RPMI8226 (cell line): ENCODE measurements at places on chromosomes 4 and X.

DNA sequence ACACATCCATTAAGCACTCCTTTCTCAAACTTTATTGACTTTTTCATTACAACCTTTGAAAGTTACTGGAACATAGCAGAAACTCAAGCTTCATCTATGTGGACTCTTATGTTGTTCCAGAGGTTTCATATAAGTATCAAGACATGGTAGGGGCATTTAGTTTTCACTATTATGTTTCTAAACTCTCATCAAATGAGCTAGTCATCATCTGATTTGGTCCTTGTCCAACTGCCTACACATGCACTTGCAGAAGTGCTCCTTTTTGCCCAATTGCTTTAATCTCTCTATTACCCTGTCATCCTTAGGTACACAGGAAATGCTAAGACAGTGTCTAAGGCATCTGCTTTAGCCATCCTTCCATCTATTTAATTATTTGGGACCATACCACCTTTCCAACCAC lies 42.2 kb upstream of the EPGN start:
- DNase-seq, result peak; percentile 32

- DNase-seq, result peak; percentile 72
These were observed 50.8 kb upstream of the ELF2 start for GRCh38 chr4:139227729-139228404.

- no peak for DNase-seq
These were observed 3.6 kb upstream of the FHL1 start for GRCh38 chrX:136143711-136144110.

GRCh38 chrX:55867181-55867651 lies 149.7 kb downstream of the RRAGB start:
- DNase-seq, result peak; percentile 81

- no peak for DNase-seq
These were observed 67.5 kb upstream of the CLDN34 start for GRCh38 chrX:9899640-9900111.

DNA sequence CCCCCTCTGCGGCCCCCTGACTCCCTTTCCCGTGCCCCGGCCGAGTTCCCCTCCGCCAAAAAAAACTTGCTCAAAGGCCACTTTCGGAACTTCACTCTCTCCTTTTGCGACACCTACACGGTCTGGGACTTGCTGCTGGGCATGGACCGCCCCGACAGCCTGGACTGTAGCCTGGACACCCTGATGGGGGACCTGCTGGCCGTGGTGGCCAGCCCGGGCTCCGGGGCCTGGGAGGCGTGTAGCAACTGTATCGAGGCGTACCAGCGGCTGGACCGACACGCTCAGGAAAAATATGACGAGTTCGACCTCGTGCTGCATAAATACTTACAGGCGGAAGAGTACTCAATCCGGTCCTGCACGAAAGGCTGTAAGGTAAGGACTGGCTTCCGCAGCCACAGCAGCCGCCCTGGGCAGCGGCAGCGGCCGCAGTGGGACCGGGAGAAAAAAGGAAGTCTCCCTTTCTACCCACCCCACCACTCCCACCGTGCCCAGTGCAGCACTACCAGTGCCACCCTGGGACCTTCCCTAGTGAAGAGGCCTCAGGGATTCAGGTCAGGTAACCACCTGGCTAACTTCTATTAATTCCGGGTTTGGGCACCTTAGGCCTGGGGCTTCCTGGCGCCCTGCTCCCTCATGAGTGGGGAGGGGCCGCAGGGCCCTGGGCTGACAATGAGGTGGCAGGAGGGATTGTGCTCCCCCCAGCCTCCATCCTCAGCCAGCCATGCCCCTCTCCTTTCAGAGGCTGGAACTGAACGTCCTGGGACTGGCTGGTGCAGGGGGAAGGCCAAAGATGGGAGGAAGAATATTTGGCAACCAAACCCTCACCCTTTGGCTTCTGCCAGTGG lies 1.9 kb downstream of the NALF2 start:
- no peak for DNase-seq

DNA sequence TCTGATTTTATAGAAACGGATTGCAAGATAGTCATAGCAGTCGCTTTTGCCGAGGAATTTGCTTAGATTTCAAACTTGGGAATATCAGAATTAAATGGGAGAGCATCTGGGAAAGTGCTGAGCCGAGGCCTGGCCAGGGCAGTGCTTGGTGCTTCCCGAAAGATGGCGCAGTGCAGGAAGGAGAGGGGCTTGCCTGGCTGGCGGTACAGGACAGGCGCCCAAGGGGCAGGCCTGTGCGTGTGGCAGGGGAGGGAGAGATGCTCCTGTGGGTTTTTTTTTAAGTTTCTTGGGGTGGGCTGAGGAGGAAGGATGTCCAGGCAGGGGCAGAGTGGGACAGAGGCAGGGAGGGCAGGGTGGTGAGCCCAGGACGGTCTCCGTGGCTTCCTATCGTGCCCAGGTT lies 241.1 kb downstream of the AFAP1 start:
- DNase-seq, result no peak

DNA sequence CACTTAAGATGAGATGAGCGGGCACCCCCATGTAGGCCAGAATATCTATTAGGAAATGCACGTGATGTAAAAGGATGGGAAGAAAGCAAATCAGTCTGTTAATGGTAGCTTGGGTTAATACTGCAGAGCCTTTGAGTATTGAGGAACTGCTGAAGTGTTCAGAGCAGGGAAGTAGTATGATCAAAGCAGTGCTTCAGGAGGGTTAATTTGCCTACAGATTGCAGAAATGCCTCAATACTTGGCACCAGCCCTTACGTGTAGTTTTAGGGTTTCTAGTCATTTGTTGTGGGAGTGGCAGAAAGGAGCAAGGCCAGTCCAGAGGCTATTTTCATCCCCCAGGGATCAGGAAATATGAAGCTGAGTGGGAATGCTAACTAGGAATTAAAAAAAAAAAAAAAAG lies 19.7 kb downstream of the ZFX start:
- DNase-seq, result no peak

GRCh38 chr4:76703123-76703490 lies 194.8 kb downstream of the SOWAHB start:
- no peak for DNase-seq

DNA sequence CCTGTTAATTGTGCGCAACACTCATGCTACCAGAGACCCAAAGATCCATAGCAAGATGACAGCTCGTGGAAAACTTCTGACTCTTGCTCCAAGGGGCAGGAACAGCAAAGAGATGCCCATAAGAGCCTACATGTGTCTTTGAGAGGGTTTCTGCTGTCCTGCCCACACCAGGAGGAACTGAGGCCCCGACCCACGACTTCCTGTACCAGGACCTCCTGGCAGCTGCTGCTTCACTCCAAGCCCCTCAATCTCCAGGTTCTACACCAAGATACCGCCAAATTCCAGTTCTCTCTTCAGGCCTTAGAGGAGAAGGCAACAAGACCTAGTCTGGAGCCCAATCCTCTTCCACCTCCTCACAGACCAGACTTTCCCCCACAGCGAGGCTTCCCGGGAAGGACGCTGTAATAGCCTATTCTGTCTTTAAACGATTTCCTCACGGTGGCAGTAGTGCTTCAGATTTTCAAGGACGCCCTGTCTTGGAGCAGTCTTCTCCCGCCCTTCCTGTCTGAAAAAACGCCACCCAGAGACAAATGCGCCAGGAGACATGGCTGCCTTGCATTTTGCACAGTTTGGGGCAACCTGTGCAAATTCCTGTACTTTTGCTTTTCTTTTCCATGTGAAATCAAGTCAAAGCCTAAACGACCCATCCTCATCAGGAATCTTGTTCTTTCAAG lies 230.2 kb upstream of the STK26 start:
- DNase-seq, result peak; percentile 94

DNA sequence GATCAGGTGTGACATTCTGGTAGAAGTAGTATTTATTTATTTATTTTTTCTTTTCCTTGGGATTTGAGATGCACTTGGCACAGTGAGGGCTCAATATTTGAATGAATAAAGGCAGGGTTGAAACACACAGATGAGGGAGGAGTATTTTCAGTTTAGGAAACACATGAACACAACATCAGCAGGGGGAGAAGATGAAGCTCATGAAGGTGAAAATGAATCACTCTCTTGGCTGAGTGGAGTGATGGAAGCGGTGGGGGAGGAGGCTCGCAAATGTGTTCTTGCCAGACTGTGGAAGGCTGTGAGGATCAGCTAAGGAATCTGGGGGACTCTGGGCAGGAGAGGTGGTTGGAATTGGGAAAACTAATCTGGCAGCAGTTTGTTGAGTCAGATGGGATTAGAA lies 55.3 kb downstream of the ARHGAP10 start:
- no peak for DNase-seq

GRCh38 chr4:44160776-44161367 lies 287.7 kb downstream of the KCTD8 start:
- no peak for DNase-seq

GRCh38 chrX:53421772-53422085 lies 725 bp downstream of the SMC1A start:
- no peak for DNase-seq

- DNase-seq, result peak; percentile 89
These were observed 75.6 kb downstream of the NPY1R start for GRCh38 chr4:163256680-163257343.

GRCh38 chr4:122733787-122734120 lies 1.2 kb downstream of the BBS12 start:
- no peak for DNase-seq

- no peak for DNase-seq
These were observed 166.8 kb downstream of the BMPR1B start for GRCh38 chr4:94924566-94924965.

GRCh38 chr4:15144249-15144966 lies 142.1 kb downstream of the CPEB2 start:
- no peak for DNase-seq

DNA sequence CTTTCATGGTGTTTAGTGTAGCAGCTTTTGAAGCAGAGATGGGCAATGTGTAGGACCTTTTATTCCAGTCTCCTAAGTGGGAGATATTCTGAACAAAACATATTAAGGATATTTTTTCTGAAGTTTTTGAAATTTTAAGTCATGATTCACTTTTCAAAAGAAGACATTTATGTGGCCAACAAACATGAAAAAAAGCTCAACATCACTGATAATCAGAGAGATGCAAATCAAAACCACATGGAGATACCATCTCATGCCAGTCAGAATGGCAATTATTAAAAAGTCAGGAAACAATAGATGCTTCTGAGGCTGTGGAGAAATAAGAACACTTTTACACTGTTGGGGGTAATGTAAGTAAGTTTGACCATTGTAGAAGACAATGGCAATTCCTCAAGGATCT lies 76.0 kb downstream of the FAT4 start:
- DNase-seq, result no peak

DNA sequence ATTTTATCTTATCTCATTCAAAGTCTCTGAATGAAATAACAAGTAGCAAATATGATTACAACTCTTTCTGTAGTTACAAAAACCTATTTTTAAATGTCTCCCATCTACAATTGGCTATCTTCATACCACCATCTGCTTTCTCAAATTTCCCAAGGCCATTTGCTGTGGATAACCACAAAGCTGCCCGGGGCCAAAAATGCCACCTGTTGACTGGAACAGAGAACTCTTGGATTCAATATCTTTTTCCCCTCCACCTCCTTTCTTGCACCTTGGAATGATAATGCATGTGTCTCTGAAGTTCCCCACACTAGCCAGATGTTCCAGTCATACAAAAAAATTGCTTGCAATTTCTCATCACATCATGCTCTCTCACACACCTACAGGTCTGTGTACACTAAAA lies 93.3 kb upstream of the SCML1 start:
- DNase-seq, result no peak

- no peak for DNase-seq
These were observed 437.3 kb upstream of the NDST3 start for GRCh38 chr4:117596917-117597480.

DNA sequence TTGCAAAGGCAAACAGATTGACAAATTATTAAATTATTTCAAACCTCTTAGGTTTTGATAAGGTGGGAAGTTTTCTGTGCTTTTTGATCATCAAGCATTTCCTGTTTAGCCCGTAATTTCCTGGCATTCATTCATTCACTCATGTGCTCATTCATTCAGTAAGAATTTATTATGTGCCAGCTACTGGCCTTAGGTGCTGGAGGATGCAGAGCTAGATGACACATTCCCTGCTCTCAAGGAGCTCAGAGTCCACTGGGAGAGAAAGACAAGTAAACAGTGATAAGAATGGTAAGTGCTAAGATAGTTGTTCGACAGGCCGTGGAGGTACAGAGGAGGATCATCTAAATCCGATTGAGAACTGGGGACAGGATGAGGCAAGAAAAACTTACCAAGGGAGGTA lies 153.0 kb downstream of the DCTD start:
- DNase-seq, result no peak

GRCh38 chr4:182504463-182504862 lies 261.3 kb downstream of the TENM3 start:
- DNase-seq, result no peak

DNA sequence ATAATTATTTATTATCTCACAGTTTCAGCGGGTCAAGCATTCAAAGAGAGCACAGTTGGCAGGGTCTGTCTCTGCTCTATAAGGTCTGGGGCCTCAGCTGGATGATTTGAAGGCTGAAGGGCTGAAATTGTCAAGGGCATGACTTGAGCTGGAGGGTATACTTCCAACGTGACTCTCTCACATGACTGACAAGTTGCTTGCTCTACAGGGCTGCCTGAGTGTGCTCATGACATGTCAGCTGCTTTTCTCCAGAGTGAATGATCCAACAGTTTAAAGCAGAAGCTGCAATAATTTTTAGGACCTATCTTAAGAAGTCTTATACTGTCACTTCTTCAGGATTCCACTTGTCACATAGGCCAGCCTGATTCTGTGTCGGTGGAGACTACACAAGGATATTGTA lies 51.2 kb downstream of the TIGD2 start:
- DNase-seq, result no peak

GRCh38 chrX:131827935-131828334 lies 195.2 kb upstream of the STK26 start:
- peak; percentile 46 for DNase-seq

DNA sequence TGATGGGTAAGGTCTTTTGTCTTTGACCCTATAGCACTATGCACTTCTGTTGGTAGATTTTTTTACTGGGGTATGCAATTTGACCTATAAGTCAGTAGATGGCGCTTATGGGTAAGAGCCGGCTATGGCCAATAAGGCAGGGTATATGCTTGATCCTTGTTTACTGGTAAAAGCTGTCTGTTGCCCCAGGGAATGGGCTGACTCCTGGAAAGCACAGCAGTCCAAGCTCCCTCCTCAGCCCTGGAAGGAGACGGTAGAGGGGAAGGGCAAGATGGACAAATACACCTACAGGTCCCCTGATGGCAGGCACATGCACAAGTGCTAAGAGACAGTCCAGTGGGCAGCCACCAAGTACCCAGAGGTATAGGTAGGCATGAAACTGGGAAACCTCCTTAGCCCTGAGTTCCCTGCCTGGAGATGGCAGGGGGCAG lies 63.7 kb downstream of the ADAMTS3 start:
- DNase-seq, result peak; percentile 6

GRCh38 chrX:13101441-13102139 lies 57.2 kb upstream of the FAM9C start:
- no peak for DNase-seq

GRCh38 chr4:37243722-37244582 lies 591 bp upstream of the NWD2 start:
- no peak for DNase-seq

DNA sequence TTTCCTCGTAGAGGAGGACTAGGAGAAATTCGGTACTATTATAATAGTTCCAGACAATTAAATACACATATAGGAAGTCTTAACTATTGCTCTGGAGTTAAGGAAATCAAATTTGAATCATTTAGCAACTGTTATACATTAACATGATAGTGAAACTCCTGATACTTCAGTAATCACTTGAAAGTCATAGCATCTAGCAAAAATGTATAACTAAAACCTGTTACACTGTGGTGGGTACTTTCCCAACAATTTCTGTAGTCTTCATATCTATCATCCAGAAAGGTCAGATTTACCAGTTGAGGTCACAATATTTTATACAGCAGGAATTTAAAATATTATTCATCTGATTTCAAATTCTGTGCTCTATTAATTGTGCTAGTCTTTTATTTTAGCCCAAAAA lies 669.6 kb upstream of the PCDH10 start:
- DNase-seq, result no peak

GRCh38 chrX:50565718-50566117 lies 95.1 kb upstream of the DGKK start:
- no peak for DNase-seq
